ENCODE measurements at places on chromosomes 2 and 18.

DNA sequence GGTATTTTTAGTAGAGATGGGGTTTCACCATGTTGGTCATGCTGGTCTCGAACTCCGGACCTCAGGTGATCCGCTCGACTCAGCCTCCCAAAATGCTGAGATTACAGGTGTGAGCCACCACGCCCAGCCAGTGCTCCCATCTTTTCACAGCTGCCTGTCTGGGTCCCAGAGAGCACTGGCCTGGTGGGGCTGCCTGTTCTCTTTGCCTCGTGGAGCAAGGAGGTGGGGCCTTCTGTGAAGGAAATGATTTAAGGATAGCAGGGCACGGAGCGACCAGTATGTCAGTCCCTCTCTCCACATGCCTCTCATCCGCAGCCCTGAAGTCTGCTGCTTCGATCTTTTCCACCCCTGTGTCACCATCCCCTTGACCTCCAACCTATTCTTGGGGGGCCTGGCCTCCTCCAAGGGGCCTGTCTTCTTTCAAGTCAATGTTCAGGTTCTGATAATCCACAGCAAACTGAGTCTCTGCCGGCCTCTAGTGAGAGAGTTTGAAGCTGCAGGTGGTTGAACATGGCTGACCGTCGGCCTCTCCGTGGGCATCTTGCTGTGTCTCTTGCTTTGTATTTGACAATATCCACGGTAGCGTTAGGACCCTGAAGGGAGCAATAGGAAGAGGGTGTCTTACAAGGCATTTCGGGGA is 28.2 kb upstream of the GIGYF2 start:
- DNase-seq = no peak

DNA sequence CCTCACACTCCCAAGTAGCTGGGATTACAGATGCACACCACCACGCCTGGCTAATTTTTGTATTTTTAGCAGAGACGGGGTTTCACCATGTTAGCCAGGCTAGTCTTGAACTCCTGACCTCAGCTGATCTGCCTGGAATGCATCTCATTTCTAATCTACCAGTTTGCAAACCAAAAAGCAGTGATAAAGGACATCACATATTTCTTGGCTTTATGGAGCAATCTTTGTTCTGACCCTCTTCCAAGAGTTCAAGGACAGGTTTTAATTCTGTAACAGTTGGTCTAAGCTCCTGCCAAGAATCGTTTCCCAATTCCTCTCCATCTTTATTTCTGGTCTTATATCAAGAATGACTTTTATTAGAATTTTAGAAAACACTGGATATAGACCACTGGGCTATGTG is 67.7 kb downstream of the SLC40A1 start:
- DNase-seq = no peak

DNA sequence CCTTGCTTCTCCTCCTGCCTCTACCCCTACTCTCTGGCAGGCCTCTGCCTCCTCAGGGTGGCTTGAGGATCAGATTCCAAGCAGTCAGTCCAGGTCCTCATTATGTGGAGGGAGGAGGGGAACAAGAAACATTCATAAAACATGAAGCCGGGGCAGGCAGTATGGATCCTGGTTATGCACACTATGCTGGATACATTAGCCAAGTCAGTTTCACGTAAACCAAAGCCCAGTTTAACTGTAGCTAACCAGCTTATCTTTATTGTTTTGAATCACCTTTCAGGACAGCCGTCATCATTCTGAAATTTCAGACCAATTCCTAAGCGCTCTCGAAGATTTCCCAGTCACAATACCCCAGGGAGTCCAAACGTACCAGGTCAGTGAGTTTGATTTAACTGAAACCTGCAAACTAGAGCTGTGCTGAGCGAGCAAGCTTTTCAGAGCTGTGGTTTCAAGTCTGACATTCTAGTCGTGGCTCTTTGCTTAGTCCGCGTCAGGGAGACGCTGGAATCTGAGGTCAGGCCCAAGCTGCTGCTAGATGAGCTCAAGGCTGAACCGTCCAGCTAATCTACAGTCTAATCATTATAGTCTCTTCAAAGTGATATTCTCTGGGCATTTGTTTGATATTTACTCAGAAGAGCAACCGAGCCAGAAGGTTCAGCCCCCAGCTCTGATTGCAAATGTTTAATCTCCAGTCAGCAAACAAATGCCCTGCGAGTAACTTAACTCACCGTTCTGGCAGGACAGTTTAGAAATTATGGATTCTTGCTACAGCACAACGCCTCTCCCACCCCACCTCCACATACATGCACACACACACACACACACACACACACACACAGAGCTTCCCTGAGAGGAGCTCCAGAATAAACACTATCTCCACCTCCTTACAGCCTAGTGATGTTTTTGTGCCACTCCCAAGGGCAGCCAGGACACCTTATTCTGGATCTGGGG is 63.8 kb upstream of the BZW1 start:
- DNase-seq = no peak

GRCh38 chr2:107215401-107216350 is 329.7 kb upstream of the ST6GAL2 start:
- DNase-seq = no peak

GRCh38 chr18:34704823-34705222 is 5.3 kb upstream of the DTNA start:
- DNase-seq = no peak

DNA sequence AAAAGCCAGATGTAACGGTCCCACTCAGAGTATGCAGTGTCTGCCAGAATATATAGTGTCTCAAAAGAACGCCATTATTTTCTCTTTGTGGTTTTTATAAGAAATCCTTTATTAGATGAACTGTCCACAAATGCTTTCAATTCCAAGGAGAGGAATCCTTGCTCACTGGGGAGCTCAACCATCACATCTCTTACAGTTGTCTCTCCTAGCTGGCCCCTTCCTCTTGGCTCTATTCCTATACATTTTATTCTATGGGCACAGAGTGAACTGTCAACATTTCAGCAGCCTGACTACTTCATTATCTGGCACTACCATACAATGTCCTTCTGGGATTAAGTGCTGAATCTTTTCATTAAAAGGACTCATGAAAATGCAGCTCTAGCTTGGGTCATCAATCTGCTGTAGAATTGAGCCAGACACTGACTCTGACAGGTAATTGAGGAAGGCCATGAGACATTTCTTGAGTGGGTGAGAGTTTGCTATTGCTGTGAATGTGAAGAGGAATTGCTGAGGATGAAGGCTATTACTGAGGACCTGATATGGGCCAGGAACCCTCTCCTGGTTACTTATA is 96.5 kb upstream of the THOC1 start:
- DNase-seq = no peak

DNA sequence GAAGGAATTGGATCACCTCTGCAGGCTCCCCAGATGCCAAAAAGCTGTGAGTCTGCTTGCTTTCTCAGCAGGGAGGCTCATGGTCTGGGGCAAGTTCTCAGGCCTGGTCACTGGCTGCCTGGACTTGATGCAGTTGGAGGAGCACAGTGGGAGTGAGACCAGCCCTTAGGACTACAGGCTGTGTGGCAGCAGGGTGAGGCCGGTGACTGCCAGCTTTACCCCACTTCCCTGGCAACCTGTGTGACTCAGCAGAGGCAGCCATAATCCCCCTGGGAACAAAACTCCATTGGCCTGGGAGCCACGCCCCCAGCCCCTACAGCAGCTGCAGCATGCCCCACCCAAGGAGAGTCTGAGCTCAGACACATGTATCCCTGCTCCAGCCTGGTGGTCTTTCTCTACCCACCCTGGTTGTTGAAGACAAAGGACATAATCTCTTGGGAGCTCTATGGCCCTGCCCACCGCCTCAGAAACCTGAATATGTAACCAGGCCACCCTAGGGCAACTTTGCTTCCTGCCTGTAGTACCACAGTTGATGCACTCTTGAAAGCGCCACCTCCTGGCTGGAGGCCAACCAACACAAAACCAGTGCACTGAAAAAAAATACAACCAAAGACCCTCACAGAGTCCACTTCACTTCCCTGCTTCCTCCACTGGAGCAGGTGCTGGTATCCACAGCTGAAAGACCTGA is 106.8 kb upstream of the SPATS2L start:
- DNase-seq = no peak

GRCh38 chr2:222054813-222055212 is 244.0 kb downstream of the PAX3 start:
- no peak for DNase-seq

- DNase-seq = no peak
Observed at GRCh38 chr18:13616525-13617035, 109.8 kb downstream of the FAM210A start.

GRCh38 chr2:49972699-49973098 is 818.4 kb upstream of the FSHR start:
- DNase-seq = no peak

DNA sequence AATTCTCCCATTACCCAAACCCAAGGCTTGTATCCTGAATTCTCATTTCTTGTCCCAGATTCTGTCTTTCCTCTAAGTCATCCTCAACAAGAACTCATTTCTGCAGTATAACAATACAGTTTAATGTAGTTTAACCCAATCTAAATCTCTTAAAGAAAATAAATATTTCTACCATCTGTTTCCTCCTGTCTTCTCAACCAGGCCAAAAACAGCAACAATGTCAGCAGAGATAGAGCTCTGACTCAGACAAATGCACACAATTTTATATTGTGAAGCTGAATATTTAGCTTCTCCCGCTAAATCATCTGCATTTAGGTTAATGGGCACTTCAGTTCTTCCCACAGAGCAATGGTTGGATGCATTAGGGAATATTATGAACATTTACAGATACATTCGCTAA is 35.7 kb upstream of the KYNU start:
- DNase-seq = no peak

DNA sequence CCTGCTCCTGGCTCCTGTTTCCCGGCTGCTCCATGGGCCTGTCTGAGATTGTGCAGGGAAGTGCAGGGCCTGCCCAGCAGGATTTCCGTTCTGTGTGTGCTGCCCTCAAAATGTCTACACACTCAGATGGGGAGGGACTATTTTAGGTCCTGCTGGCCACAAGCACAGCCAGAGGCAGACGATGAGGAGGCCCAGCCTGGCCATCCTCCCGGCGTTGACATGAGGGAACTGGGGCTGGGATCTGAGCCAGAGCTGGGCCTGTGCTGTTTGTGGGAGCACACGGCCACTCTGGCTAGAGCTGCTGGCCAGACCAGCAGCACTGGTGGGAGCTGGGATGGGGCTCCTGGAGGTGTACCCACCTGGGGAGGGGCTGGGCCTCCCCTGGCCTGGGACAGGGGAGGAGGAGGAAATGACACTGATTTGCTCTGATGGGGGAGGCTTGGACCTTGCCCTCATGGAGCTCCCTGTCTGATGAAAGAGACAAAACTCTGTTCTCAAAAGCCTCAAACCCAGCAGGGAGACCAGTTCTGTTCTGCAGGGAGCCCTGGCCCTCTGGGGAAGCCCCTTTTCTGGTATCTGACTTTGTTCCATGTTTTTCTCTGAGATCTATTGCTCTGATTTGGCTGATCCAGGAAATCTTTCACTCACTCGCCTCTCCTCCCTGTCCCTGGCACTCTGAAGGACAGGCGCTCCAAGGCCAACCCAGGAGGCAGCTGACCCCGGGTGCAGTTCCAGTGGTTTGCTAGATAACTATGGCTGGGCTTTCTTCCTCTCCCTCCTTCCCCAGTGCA is 161.8 kb downstream of the DYSF start:
- DNase-seq = peak; percentile 89

DNA sequence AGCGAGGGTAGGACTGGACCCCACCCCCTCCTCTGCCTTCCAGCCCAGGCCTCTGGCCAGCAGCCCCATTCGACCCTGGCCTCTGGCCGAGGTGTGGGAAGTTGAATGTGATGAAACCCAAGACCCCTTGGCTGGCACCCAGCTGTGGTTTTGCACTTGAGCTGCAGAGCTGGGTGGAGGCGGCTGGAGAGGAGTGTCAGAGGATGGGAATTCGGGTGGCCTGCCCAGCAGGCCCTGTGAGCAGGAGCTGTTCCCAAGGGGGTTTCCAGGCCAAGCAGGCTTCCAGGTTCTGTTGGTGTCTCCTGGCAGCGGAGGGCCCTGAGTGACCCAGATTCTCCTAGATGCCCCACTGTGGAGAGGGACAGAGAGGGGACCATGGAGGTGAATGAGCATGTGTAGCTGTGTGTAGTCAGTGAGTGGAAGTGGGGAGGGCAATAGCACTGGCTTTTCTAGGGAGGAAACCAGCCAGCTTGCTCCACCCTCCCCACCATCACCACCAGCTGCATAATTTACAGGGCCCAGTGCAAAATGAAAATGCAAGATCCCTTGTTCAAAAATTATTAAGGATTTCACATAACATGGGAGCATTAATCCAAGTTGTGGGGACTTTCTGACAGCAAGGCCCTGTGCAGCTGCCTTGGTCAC is 172.2 kb upstream of the HAAO start:
- DNase-seq = peak; percentile 92

- DNase-seq = no peak
Observed at GRCh38 chr2:71379086-71379485, 47.5 kb downstream of the ZNF638 start.

- no peak for DNase-seq
Observed at GRCh38 chr2:38599706-38600105, 3.0 kb downstream of the HNRNPLL start.

DNA sequence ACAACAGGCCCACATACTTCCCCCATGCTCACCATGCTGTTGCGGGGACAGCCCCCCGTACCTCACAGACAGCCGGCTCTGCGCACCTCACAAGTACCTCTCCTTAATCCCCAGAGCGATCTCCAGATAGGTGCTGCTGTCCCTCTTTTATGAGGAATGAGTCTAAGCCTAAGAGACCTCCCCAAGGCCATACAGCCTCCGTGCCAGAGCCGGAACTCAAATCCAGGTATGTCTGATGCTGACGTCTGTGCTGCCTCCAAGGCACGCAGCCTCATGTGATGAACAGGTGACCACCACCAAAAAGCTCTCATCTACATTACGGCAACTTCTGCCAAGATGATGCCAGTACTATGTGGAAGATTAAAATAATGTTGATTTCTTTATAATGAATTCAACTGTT is 85.2 kb downstream of the EIPR1 start:
- peak; percentile 3 for DNase-seq

DNA sequence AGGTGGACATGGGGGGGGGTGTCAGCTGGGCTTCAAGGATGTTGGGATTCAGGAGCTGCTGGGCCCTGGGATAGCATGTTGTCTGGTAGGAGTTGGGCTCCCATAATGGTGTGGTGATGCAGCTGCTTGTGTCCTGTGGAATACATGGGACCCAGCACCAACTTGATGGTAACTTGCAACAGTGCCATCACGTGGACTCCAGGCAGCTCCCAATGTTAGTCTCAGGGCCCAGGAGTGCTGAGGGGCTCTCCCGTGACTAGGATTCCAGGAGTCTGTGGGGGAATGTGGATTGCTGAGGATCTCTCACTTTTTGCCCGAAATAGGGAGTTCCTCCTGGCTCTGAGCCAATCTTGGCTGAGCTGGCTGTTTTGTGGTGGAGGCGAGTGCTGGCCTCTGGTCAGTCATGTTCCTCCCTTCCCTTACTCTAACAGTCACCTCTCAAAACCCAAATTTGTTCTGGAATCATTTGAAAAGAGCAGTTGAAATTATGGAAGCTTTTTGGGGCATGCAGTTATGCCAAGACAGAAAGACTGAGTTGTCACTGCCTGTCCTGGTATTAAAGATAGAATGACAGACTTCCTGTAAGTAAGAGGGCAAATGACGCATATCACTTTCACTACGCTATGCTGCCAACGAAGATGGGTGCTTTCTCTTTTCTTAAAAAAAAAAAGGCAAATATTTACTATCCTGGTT is 607.1 kb downstream of the ADCYAP1 start:
- DNase-seq = no peak

Measured in left hindlimb (tissue), 1 donor.